ENCODE measurements at places on chromosomes 16 and 17. TPM values are rescaled to one million over a fixed set of nuclear protein-coding genes. Genes with fewer than 3 reads are reported as not detected.

The GUCY2D gene
- 0.03 TPM for polyA plus RNA-seq

The TOX3 gene
- polyA plus RNA-seq, result 33.6 TPM

DNA sequence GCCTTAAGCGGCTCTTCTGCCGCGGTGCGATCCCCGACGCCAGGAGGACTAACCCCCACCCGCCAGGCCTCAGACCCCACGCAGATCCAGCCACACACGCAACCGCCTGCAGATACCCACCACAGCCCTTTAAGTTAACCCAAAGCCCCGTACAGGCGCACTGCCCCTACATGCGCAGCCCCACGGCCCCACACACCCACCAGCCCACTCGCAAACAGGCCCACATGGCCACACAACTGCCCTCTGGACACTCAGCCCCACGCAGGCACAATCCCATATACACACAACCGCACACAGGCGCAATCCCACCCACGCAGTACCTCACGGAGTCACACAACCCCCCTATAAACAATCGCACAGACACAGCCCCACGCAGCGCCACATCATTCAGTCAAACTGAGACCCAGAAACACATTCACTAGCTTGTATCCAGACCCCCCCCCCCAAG lies 41.7 kb downstream of the RAI1 start:
- no peak for DNase-seq

The KRTAP4-5 gene
- polyA plus RNA-seq, result not detected

The PRAC1 gene
- polyA plus RNA-seq, result not detected

The CCDC154 gene
- polyA plus RNA-seq, result 1.5 TPM

The HIC1 gene
- 14.0 TPM for polyA plus RNA-seq

DNA sequence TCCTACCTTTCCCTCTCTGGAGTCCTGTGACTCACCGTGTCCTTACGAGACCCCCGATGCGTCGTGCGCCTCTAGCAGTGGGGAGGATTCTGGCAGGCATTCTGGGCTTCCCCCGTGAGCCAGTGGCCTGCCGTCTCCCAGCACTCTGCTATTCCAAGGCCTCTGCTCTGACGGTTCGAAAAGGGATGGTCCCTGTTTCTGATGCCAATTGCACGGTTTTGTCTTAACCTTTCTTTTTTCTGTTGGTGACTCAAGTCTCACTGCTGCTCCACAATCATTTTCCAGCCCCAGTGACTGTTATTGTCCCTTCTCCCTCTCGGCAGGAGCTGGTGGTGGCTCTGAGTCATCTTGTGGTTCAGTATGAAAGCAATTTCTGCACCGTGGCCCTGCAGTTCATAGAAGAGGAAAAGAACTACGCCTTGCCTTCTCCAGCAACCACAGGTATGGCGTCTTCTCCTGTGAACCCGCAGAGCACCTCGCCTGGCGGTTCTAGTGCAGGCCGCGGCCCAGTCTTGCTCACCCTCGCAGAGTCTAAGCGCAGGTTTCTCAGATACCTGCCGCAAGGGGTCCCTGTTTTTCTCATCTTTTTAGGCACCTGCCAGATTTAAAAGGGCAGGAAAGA lies 100.1 kb upstream of the CHMP6 start:
- no peak for DNase-seq

GRCh38 chr16:3965781-3966582 lies 85.5 kb upstream of the CREBBP start:
- no peak for DNase-seq

The MYOCD gene
- polyA plus RNA-seq, result 5.8 TPM

- no peak for DNase-seq
Measured at GRCh38 chr16:85422632-85423550, 190.2 kb upstream of the GSE1 start.

- DNase-seq, result no peak
Measured at GRCh38 chr17:82076018-82076784, 10.6 kb upstream of the DUS1L start.

DNA sequence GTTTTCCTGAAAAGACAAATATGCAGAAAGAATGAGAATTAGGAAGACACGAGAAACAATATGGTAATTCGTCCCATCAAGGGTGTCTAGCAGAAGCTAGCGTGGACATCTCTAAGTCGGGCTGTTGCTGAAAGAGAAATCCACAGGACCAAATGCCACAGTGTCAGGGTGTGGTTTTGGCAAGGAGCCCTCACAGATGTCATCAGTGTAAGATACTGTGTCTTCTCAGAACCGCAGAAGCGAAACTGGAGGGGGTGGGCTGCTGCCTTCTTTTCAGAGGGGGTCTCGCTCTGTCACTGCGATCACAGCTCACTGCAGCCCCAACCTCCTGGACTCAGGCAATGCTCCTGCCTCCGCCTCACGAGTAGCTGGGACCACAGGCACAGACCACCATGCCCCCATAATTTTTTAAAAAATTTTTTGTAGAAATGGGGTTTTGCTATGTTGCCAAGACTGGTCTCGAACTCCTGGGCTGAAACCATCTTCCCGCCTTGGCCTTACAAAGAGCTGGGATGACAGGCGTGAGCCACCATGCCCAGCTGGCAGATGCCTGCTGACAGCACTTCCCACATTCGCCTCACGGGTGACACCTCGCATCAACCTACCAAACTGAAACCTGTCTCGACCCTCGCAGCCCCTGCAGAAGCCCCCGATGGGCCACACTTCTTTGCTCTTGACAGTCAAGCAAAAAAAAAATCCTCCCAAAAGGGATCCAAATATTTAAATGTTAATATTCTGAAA lies 26.2 kb downstream of the TRAP1 start:
- no peak for DNase-seq

DNA sequence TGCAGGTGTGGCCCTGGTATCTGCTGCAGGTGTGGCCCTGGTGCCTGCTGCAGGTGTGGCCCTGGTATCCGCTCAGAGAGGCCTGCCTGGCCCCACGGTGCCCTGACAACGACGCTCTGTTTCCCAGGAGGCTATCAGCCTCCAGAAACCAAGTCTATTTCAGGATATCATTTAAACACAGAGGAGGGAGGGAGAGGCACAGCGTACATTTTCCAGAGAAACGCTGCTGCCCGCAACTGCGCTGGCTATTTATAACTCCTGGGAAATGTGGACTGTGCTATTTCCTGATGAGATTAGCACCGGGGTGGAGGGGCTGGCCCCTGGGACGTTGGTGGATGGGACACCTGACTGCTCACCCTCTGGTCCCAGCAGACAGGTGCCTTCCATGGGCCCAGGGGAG lies 22.5 kb downstream of the TIMM22 start:
- DNase-seq, result no peak

DNA sequence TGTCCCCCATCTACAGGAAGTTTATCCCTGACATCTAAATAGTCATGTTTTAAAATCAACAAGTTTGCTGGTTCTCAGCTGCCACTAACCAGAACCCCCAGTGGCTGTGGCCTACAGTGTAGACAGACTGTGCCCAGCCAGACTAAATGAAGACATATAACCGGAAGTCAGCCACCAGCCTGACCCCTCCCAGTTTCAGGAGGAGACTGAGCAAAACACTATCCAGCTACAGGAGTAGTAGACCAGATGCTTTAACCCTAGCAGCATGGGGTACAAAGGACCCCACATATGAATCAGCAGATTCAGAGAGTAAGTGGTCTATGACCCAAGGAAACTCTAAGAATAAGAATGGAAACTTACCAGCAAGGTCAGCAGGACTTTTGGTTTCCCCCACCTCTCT lies 83.4 kb downstream of the HIC1 start:
- no peak for DNase-seq

- DNase-seq, result no peak
Measured at GRCh38 chr16:67163164-67163998, 1.2 kb upstream of the HSF4 start.

DNA sequence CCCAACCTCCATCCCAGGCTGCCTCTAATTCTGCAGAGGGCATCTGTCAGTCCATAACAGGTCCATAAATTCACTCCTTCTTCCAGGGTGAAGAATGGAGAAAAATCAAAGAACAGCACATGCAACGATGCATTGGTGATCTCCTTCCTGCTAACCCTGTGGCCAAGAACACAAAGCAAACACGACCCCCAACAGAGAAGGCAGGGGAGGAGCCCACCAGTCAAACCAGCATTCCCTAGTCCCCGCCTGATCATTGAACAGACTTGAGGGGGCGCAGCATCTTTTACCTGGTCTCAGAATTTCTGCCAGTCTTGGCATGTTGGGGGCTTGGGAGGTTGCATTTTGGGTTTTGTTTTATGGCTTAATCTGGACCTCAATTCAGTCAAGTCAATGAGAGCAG lies 476.0 kb downstream of the SLC39A11 start:
- DNase-seq, result no peak

DNA sequence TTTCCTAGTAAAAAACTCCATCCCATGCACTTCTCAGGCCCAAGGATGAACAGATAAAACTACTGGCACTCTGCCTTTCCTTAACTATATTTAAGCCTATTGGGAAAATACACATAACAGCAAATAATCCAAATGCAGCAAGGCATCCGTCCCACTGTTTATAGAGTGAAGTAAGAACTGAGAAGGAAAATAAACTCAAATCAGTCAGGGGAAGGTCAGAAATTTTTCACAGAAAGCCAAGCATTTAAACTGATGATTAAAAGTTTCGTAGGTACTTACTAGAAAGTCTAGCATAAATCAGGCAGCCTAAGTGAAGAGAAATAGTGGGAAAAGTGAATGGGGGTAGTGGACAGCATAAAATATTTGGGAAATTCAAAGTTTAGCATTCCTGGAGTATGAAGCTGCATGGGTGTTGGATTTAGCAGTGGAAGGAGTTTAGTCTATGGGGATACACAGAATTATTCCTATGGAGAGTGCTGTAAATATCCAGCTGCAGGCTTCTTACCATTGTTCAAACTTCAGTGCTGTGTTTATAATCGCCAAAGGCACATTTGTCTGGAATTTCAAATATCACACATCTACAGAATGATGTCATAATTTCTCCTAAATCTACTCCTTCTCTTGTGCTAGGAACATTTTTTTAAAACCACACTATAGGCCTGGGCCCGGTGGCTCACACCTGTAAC lies 1131.0 kb upstream of the GOT2 start:
- no peak for DNase-seq

- DNase-seq, result no peak
Measured at GRCh38 chr17:68972119-68972704, 17.0 kb upstream of the ABCA8 start.

- DNase-seq, result peak; percentile 60
Measured at GRCh38 chr16:51526621-51527020, 375.6 kb upstream of the SALL1 start.

DNA sequence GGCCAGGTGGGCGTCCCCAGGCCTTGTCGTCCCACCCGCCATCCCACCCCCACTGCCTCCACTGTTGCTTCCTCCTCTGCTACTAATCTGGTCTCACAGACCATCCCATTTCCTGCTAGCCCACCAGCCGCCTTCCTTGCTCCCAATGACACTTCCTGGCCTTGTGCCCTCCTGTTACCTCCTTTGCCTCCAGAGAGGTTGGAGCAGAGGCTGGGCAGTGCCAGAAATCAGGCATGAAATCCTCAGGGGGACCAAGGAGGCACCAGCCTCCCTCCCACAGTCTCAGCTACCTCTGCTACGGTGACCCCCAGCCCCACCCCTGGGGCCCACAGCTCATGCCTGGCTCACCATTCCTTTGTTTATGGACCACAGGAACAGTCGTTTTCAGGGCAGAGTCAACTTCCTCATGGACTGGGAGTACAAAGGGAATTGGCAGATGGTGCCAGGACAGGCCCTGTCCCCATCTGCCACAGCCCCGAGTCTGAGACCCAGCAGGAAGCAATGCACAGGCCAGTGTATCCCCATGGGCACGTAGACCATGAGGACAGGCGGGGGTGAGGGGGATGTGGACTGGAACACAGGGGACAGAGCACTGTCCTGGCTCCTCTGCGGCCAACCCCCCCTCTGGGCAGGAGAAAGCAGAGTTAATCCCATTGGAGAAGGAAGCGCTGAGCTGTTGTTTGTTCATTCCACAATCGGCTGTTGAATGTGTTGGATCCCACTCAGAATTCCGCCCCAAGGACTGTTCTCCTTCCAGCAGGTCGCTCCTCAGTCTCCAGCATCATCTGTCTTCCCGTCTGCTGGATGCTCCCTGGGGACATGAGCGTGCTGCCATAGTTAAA lies 2.2 kb upstream of the CDH5 start:
- no peak for DNase-seq

The SEZ6L2 gene
- polyA plus RNA-seq, result 9.5 TPM

The MBTD1 gene
- 55.9 TPM for polyA plus RNA-seq

The C16orf54 gene
- 0.28 TPM for polyA plus RNA-seq

The ADORA2B gene
- 7.0 TPM for polyA plus RNA-seq

The HOXB8 gene
- 38.8 TPM for polyA plus RNA-seq

The STH gene
- not detected for polyA plus RNA-seq

- DNase-seq, result no peak
Measured at GRCh38 chr17:45221081-45222013, at the start of gene FMNL1. Gene FMNL1 (plus strand): TSS chr17:45221885. CDS start chr17:45222125, 240 bp downstream.

GRCh38 chr17:29004081-29004692 lies 1.6 kb downstream of the SEZ6 start:
- DNase-seq, result no peak

GRCh38 chr17:74898376-74898946 lies 5.0 kb upstream of the FADS6 start:
- DNase-seq, result no peak

The ABCC6 gene
- polyA plus RNA-seq, result 15.2 TPM

DNA sequence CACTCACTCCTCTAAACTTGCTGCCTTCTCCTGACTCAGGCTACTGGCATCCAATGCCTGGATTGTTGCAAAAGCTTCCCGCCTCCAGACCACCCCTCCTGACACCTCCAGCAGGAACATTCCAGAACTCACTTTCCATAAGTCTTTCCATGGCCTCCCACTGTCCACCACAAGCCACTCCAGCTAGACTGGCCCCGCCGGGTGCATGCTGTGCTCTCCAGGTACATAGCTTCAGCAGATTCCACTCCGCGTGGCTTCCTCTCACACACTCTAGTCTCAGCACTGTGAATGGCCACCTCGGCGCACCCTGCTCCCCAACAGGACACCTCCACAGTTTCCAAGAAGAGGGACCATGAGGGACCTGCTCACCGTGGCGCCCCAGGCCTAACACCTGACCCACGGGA lies 25.9 kb upstream of the FAAP100 start:
- DNase-seq, result no peak

DNA sequence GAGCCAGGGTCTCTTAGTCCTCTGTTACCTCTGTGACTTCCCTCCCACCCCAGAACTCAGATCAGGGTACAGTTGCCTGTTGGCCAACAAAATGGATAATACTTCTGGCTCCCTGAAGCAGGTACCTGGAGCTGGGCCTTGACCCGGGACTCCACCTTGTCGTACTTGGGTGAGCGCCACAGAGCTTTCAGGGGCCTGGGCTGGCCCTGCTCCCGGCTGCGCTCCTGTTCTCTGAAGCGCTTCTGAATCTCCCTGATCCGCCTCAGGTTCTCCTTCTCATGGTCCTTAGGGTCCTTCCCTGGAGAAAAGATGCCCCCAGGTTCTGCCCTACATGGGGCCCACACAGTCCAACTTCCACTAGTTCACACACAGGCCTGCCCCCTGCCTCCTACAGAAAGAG lies 1.7 kb downstream of the ENKD1 start:
- no peak for DNase-seq
